ENCODE measurements at places on chromosomes 5 and 9.

GRCh38 chr9:87213948-87214347, 266.6 kb upstream of the GAS1 start:
- H3K4me3 ChIP-seq = no peak overlapping the region
- no peaks in the 10 kb centered on the region for H3K36me3 ChIP-seq
- H3K27me3 ChIP-seq = no peaks in the 10 kb centered on the region
- no peak for DNase-seq

DNA sequence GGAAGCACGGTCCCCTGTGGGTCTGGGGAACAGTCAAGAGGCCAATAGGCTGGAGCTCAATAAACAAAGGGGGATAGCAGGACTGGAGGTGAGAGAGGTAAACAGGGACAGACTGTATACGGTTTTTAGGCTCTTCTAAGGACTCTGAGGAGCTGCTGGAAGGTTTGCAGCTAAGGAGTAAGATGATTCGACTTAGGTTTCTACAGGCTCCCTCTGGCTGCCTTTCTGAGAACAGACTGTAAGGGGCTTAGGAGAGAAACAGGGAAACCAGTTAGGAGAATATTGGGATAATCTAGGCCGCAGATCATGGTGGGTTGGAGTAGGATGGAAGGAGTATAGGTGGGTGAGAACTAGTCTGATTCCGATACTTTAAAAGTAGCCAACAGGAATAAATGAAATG, 10.4 kb downstream of the CDK5RAP2 start:
- H3K27ac ChIP-seq = no peak overlapping the region
- no peaks in the 10 kb centered on the region for H3K4me1 ChIP-seq
- H3K27me3 ChIP-seq = no peaks in the 10 kb centered on the region
- peaks cover 45% of the 10 kb centered on the region for H3K36me3 ChIP-seq
- DNase-seq = no peak
- no peak overlapping the region for H3K4me3 ChIP-seq

DNA sequence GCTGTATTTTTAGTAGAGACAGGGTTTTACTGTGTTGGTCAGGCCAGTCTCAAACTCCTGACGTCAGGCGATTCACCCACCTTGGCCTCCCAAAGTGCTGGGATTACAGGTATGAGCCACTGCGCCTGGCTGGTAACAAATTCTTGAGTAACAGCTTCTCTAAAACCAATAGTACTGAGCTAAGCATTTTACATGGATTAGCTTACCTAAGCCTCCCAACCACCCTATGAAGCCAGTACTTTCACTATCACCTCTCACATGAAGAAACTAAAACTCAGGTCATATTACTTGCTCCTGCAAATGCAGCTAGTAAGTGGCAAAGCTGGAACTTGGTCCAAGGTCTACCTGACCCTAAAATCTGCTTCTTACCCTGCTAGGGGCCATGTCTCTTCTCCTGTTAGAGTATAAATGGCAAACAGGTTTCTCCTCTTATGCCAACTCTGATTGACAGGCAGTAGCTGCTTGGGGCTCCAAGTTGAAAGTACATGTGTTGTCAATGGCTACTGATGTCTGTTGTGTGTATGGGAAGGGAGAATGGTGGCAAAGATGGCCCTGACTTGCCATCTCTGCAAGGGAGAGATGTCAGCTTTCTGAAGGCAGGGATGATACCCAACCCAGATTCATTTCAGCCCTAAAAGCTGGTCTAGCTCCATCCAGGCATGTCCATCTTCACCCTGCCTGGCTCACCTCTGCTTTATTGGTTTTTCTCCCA, 4.0 kb downstream of the PHF19 start:
- H3K27ac ChIP-seq = no peak overlapping the region
- no peak overlapping the region for H3K4me3 ChIP-seq
- DNase-seq = no peak
- H3K27me3 ChIP-seq = no peaks in the 10 kb centered on the region

- no peaks in the 10 kb centered on the region for H3K36me3 ChIP-seq
- no peak overlapping the region for H3K27ac ChIP-seq
- H3K4me3 ChIP-seq = no peak overlapping the region
These were observed 190.3 kb downstream of the SYK start for GRCh38 chr9:90991953-90992352.

DNA sequence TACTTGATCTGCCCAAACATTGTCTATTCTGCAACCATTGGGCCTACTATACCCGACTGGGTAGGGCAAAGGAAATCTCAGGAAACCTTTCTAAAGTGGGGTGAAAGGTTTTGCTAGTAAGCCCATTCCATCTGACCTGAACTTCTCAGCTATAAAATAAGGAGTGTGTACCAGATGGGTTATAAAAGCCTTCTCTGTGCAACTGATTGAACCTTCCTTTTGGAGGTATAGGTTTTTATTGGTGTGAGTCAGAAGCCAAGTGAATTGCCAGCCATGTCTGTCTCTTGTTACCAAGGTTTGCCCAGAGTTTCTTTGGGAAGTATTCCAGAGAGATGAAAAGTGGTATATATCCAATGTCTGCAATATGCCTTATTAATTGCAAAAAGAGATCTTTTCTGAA, 1271.0 kb upstream of the WWC1 start:
- no peak for DNase-seq
- H3K27ac ChIP-seq = no peak overlapping the region
- no peaks in the 10 kb centered on the region for H3K4me1 ChIP-seq
- H3K36me3 ChIP-seq = no peaks in the 10 kb centered on the region

DNA sequence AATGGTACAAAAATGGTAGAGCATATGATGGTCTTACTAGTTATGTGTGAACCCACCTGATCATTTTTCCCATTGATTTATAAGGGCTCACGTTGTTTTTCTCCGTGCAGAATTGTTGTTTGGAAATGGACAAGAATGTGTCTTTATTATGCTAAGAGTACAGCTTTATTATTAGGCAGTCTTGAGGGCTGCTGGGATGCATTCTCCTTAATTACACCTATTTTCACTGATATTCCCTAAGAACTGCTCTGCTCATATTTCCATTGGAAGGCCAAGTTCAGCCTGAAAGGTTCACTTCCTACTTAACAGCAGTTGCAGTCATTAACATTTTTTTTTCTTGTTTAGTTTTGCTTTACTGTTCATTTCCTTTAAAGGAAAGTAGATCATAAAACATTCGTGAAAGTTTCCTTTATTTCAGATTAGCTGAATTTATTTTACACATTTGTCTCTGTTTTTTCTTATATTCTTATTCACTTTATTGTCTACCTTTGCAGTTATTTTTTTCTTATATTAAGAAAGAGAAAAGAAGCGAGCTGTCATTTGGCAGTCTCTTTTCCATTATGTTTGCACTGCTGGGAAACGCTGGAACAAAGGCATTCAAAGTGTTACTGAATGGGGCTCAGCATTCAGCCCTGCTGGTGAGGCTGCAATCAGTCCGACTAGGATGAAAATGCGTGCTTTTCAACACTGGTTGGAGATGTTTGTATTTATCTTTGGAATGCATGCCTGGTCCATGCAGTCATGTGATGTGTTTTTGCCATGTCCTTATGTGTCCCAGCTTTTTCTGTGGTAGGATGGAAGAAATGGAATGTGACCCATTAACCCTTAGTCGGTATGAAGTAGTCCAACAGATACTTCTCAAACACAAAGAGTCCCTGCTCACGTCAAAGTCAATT, 602.7 kb upstream of the ZNF608 start:
- DNase-seq = peak; percentile 47
- H3K4me3 ChIP-seq = no peak overlapping the region
- no peaks in the 10 kb centered on the region for H3K36me3 ChIP-seq
- peaks cover 29% of the 10 kb centered on the region for H3K4me1 ChIP-seq

GRCh38 chr9:82781921-82782392, 281.0 kb downstream of the RASEF start:
- no peak overlapping the region for H3K4me3 ChIP-seq
- H3K36me3 ChIP-seq = no peaks in the 10 kb centered on the region
- no peaks in the 10 kb centered on the region for H3K27me3 ChIP-seq
- H3K4me1 ChIP-seq = no peaks in the 10 kb centered on the region

- H3K27me3 ChIP-seq = no peaks in the 10 kb centered on the region
- DNase-seq = no peak
- H3K4me3 ChIP-seq = no peak overlapping the region
- no peak overlapping the region for H3K27ac ChIP-seq
These were observed 57.5 kb upstream of the GNA14 start for GRCh38 chr9:77705636-77706035.

GRCh38 chr9:83204047-83204446, 141.1 kb upstream of the RASEF start:
- H3K36me3 ChIP-seq = no peaks in the 10 kb centered on the region
- no peaks in the 10 kb centered on the region for H3K27me3 ChIP-seq
- no peaks in the 10 kb centered on the region for H3K4me1 ChIP-seq
- no peak overlapping the region for H3K4me3 ChIP-seq
- no peak overlapping the region for H3K27ac ChIP-seq

DNA sequence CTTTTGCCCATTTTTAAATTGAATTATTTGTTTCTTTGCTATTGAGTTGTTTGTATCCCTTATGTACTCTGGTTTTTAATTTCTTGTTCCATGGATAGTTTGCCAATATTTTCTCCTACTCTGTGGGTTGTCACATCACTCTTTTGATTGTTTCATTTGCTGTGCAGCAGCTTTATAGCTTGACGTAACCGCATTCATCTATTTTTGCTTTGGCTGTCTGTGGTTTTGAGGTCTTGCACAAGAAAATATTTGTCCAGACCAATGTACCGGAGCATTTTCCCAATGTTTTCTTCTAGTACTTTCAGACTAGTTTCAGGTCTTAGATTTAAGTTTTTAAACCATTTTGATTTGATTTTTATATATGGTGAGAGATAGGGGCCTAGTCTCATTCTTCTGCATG, 36.2 kb upstream of the ZNF366 start:
- H3K27me3 ChIP-seq = no peaks in the 10 kb centered on the region
- H3K27ac ChIP-seq = no peak overlapping the region
- H3K4me1 ChIP-seq = peaks cover 3% of the 10 kb centered on the region
- H3K4me3 ChIP-seq = no peak overlapping the region
- no peaks in the 10 kb centered on the region for H3K36me3 ChIP-seq

DNA sequence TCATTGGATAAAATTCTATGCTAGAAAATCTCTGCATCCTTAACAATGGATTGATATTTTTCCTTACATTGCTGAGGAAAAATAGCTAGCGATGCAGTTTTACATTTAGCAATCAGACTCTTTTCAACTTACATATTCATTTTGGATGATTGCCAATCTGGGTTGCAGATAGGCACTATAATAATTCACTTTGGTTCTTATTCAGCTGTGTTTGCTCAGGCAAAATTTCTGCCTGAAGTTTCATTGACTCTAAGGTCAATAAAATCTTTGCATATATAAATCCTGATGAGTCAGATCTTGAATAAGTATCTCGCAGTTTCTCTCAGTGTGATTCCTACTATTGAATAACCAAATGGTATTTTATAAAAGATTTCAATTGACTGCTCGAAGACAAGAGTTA, 1105.8 kb downstream of the CDH18 start:
- no peak overlapping the region for H3K27ac ChIP-seq
- no peaks in the 10 kb centered on the region for H3K27me3 ChIP-seq
- DNase-seq = no peak
- no peak overlapping the region for H3K4me3 ChIP-seq
- no peaks in the 10 kb centered on the region for H3K4me1 ChIP-seq
- no peaks in the 10 kb centered on the region for H3K36me3 ChIP-seq

DNA sequence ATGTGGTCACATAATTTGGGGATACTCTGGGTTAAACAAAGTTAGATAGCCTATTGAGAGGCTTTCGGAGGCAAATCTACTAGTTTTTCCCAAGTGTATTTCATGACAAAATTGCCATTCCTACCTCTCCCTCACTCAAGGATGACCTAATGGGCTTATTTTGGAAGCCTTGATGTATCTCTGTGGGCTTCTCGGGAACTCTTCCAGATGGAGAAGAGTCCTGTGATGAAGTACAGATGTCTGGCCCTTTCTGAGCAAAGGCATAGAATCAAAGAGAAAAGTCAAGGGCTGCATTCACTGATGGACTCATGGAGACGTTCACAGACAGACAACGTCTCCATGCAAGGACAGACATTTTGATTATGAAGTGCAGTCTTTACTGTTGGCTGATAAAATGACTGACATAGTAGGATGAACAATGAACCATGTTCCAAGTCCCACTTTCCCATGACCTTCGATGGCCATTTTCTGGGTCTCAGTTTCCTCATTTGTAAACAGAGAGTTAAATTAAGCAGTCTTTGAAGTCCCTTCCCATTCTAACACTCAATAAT, 347.2 kb upstream of the CD180 start:
- H3K27ac ChIP-seq = no peak overlapping the region
- H3K27me3 ChIP-seq = no peaks in the 10 kb centered on the region
- no peak for DNase-seq
- no peaks in the 10 kb centered on the region for H3K36me3 ChIP-seq
- no peak overlapping the region for H3K4me3 ChIP-seq
- H3K4me1 ChIP-seq = no peaks in the 10 kb centered on the region

DNA sequence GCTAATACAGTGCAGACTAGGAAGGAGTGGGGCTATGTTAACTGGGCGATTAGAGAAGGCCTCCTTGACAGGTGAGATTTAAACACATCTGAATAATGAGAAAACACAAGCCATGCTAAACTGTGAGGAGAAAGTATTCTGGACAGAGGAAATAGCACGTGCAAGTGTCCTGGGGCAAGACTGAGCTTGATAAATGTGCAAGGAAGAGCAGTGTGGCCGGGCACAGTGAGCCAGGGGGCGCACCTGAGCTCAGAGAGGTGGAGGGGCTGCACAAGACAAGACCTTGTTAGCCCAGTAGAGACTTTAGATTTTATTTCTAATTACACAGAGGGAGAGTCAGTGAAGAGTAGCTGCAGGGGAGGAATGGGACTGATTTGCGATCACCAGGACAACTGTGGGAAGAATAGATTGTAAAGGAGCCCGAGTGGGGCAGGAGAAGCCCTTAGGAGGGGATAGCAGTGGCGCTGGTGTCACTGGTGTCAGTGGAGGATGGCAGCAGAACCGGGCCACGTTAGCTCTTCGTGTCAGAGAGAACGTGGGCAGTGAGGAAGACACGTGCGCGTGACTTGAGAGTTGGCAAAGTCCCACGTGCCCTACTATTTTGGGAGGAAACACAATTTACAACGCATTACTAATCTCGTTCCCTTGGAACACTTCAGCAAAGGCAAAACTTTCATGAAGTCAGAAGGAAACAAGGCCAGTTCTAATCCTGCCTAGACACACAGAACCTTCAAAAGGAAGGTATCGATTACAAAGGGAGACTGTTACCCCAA, 17.9 kb upstream of the C5orf47 start:
- no peaks in the 10 kb centered on the region for H3K27me3 ChIP-seq
- no peak overlapping the region for H3K27ac ChIP-seq
- DNase-seq = no peak
- peaks cover 24% of the 10 kb centered on the region for H3K4me1 ChIP-seq
- no peaks in the 10 kb centered on the region for H3K36me3 ChIP-seq
- no peak overlapping the region for H3K4me3 ChIP-seq

DNA sequence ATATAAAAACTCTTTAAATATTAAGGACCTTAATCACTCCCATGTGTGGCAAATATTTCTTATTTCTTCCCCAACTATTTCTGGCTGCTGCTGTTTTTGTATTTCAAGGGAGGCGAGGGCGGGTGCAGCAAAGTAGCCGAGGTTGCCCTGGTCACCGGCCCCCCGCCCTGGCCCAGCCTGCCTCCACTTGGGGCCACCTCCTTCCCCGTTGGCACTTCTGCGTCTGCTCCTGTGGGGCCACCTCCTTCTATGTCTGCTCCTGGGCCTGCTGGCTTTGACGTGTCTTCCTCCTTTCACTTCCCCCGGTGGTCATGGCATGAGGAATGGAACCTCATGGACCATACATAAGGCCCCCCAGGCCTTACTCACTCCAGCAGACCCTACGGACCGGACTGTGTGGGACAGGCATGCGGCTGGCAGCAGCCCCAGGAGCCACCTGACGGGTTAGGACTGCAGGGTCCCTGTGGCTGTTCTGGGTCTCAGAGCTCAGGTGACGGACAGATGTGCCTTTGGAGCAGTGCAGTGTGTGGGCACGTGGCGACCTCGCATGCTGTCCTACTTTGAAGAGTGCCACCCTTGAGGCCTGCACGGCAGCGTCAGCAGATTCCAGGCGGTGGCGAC, 5.8 kb upstream of the ENTPD8 start:
- DNase-seq = no peak
- peaks cover 9% of the 10 kb centered on the region for H3K36me3 ChIP-seq
- no peak overlapping the region for H3K4me3 ChIP-seq

Measured in neuronal stem cell (in vitro differentiated cells).